Activated CD8-positive, alpha-beta T cell treated with anti-CD3 and anti-CD28 coated beads, Interleukin-2, amount 10 ng/mL, durations not matched to agents 7 days and 5 days (primary cell): ENCODE measurements at places on chromosomes 13 and 19.

- peaks cover 17% of the 10 kb centered on the region for H3K4me1 ChIP-seq
- peak overlapping the region; percentile 54 for H3K27ac ChIP-seq
- peaks cover 14% of the 10 kb centered on the region for H3K27me3 ChIP-seq
- no peaks in the 10 kb centered on the region for H3K36me3 ChIP-seq
- DNase-seq = peak; percentile 51
Measured at GRCh38 chr19:54248016-54248601, 5.5 kb upstream of the LILRA6 start.

DNA sequence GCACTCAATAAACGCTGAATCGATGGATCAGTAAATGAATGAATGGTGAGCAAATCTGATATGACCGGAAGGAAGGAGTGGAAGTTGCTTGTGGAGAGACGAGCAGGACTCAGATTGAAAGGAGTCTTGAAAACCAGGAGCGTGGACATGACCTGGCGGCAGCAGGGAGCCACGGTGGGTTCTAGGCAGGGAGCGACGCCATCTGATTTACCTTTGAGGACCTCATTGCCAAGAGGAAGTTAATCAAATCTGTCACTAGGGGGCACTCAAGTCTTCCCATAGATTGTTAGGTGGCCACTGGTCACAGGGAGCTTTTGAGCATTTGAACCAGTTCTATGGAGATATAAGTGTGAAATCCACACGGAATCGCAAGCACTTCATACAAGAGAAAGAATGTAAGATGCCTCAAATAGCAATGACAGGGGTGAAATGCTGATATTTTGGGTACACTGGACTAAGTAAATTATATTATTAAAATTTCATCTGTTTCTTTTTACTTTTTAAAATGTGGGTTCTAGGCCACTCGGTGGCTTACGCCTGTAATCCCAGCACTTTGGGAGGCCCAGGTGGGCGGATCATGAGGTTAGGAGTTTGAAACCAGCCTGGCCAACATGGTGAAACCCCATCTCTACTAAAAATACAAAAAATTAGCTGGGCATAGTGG is 9.2 kb upstream of the FBN3 start:
- peaks cover 8% of the 10 kb centered on the region for H3K4me1 ChIP-seq
- no peaks in the 10 kb centered on the region for H3K36me3 ChIP-seq
- peak; percentile 73 for DNase-seq
- H3K27me3 ChIP-seq = peaks cover 13% of the 10 kb centered on the region
- no peak overlapping the region for H3K27ac ChIP-seq

- H3K27ac ChIP-seq = no peak overlapping the region
- no peaks in the 10 kb centered on the region for H3K4me1 ChIP-seq
- no peaks in the 10 kb centered on the region for H3K36me3 ChIP-seq
- no peak for DNase-seq
Measured at GRCh38 chr13:91459485-91459884, 61.1 kb downstream of the GPC5 start.

DNA sequence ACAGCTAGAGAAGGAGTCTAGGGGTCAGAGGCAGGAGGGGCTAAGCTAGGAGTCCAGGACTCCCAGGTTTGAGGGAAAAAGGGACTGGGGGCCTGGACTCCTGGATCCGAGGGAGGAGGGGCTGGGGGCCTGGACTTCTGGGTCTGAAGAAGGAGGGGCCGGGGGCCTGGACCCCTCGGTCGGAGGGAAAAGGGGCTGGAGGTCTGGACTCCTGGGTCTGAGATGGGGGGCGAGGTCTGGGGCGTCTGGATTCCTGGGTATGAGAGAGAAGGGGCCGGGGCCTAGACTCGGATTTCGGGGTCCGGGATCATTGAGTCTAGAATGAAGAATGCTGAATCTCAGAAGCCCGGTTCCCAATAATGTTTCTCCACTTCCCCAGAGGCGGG is 18.5 kb downstream of the BRSK1 start:
- DNase-seq = no peak
- H3K27me3 ChIP-seq = peaks cover 3% of the 10 kb centered on the region
- H3K36me3 ChIP-seq = peaks cover 12% of the 10 kb centered on the region
- peak overlapping the region; percentile 80 for H3K4me3 ChIP-seq
- H3K27ac ChIP-seq = peak overlapping the region; percentile 89

GRCh38 chr13:57784633-57785032 is 153.1 kb downstream of the PCDH17 start:
- no peaks in the 10 kb centered on the region for H3K4me1 ChIP-seq
- H3K27me3 ChIP-seq = no peaks in the 10 kb centered on the region
- H3K4me3 ChIP-seq = no peak overlapping the region
- no peak overlapping the region for H3K27ac ChIP-seq
- H3K36me3 ChIP-seq = no peaks in the 10 kb centered on the region

GRCh38 chr13:76472916-76473315 is 413.3 kb downstream of the KCTD12 start:
- H3K27me3 ChIP-seq = peaks cover 5% of the 10 kb centered on the region
- no peaks in the 10 kb centered on the region for H3K4me1 ChIP-seq
- no peak overlapping the region for H3K27ac ChIP-seq
- H3K36me3 ChIP-seq = no peaks in the 10 kb centered on the region

GRCh38 chr13:89748716-89749115 is 1598.8 kb upstream of the MIR17HG start:
- H3K27me3 ChIP-seq = no peaks in the 10 kb centered on the region
- no peak overlapping the region for H3K27ac ChIP-seq
- H3K4me1 ChIP-seq = no peaks in the 10 kb centered on the region
- DNase-seq = no peak

DNA sequence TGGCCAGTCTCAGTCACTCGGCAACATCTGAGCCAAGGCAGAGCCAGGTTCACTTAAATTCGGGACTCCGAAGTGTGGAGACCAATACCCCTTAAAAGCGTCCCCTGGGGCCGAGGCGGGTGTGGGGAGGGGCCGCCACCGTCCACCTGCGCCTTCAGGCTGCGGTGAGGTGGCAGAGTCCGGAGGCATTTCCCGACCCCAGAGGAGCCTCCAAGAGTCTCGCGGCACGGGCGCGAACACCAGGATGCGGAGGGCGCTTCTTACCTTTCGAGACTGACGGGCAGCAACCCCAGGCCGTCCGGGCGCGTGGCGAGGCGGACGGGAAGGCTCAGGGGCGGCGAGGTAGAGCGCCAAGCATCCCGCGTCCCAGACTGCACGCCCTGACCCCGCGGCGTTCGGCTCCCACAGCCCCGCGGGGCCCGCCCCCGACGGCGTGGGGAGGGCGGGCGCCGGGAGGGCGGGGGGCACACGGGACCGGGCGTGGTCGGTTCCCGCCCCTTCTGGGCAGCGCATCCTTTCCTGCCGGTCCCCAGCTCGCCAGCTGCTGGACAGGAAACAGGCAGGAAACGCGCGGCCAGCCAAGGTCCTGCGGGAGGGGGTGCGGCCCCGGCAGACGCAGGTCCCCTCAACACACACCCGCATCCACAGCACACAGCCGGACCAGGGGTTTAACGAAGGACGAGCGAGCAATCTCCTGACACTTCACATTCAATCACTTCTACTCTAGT is at the start of gene THSD1:
THSD1 (minus strand) TSS at position 406 of the 728 bp plus-strand sequence. CDS start 3,572 bp downstream, outside the sequence.
- H3K27me3 ChIP-seq = peaks cover 20% of the 10 kb centered on the region
- H3K36me3 ChIP-seq = no peaks in the 10 kb centered on the region
- peaks cover 24% of the 10 kb centered on the region for H3K4me1 ChIP-seq

- H3K27ac ChIP-seq = no peak overlapping the region
- peaks cover 8% of the 10 kb centered on the region for H3K27me3 ChIP-seq
- no peak for DNase-seq
- peak overlapping the region; percentile 45 for H3K4me3 ChIP-seq
- H3K4me1 ChIP-seq = peaks cover 2% of the 10 kb centered on the region
Measured at GRCh38 chr19:1567116-1567847, 843 bp downstream of the MEX3D start.

- no peak overlapping the region for H3K4me3 ChIP-seq
- H3K27me3 ChIP-seq = peaks cover 66% of the 10 kb centered on the region
- DNase-seq = no peak
- no peaks in the 10 kb centered on the region for H3K36me3 ChIP-seq
Measured at GRCh38 chr19:47026889-47027288, 7.3 kb downstream of the NPAS1 start.

DNA sequence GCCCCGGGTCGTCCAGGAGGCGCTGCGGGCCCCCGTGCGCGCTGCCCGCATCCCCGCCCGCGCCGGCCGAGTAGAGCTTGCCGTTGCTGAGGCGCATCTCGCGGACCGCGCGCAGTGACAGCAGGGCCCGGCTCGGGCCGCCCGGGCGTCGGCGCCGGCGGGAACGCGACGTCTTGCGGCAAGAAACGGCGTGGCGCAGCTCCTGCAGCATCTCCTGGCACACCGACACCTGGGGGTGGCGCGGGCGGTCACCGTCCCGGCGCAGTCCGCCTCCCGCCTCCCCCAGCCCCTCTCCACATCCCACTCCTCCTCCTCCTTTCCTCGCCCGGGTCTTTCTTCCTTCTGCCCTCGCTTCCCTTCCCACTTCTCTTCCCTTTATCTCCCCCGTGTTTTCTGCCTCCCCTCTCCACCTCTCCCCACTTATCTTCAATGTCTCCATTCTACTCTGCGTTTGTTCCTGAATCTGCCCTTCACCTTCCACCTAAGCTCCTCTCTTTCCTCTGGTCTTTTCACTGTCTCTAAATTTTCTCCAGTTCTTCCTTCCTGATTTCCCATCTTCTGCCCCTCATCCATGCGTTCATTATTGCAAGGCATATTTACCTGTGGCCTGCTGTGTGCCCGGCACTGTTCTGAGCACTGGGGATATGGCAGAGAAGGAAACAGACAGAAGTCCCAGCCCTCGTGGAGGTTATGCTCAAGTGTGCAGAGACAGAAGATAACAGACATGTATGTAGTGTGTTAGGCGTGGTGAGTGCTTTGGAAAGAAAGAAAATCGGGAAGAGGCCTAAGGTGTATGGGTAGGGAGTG is 5.2 kb upstream of the ATP1A3 start:
- peaks cover 35% of the 10 kb centered on the region for H3K4me1 ChIP-seq
- no peak overlapping the region for H3K27ac ChIP-seq
- H3K36me3 ChIP-seq = no peaks in the 10 kb centered on the region
- no peak for DNase-seq
- H3K27me3 ChIP-seq = peaks cover 72% of the 10 kb centered on the region

- peaks cover 31% of the 10 kb centered on the region for H3K36me3 ChIP-seq
- H3K4me1 ChIP-seq = peaks cover 8% of the 10 kb centered on the region
- no peaks in the 10 kb centered on the region for H3K27me3 ChIP-seq
Measured at GRCh38 chr19:15402411-15403150, 16.2 kb downstream of the AKAP8L start.

- DNase-seq = no peak
- H3K36me3 ChIP-seq = no peaks in the 10 kb centered on the region
- no peaks in the 10 kb centered on the region for H3K4me1 ChIP-seq
- no peak overlapping the region for H3K4me3 ChIP-seq
- no peaks in the 10 kb centered on the region for H3K27me3 ChIP-seq
Measured at GRCh38 chr13:111472559-111473460, 152.4 kb downstream of the TEX29 start.

DNA sequence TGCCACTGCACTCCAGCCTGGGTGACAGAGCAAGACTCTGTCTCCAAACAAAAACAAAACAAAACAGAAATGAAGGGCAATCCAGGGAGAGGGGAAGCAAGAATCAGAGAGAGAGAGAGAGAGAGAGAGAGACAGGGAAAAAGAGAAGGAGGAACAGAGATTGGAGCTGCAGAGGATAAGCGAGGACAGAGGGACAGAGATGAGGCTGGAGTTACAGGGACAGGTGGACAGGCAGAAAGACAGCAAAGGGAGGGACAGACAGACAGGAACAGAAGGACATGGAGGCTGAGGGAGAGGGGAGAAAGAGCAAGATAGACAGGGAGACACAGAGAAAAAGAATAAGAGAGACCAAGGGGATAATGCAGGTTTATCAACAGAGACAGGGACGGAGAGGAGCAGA is 1.3 kb upstream of the CRX start:
- no peak overlapping the region for H3K27ac ChIP-seq
- no peaks in the 10 kb centered on the region for H3K36me3 ChIP-seq
- H3K4me3 ChIP-seq = no peak overlapping the region
- H3K4me1 ChIP-seq = no peaks in the 10 kb centered on the region

GRCh38 chr19:1551068-1552040 is 16.8 kb downstream of the MEX3D start:
- DNase-seq = no peak
- H3K36me3 ChIP-seq = no peaks in the 10 kb centered on the region
- no peak overlapping the region for H3K4me3 ChIP-seq

DNA sequence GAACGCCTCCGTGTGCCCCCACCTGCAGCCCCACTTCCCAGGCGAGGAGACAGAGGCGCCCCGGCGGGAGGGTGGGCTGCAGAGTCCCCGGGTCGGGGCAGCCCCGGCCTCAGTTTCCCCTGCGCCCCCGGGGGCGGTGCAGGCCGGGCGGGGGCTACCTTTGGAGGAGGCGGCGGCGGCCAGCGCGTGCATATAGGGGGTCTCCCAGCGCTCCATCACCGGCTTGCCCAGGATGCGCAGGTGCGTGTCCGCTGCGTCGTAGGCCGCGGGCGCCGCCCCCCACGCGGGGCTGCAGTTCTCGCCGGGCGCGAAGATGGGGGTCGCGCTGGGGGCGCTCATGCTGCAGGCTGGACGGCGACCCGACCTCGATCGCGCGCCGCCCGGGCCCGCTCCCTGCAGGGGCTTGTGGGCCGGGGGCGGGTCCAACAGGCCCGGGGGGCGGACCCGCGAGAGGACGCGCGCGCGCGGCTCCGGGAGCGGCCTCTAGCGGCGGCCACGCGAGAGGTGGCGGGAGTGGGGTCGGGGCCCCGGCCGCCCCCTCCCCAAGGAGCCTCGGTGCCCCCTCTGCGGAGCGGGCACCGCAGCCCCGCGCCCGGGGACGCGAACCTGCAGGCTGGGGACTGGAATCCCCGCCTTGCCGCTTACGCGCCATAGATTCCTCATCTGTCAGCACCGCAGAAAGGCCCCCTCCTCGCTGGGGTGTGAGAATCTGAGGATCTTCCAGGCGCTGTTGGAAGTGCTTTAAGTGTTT is at the start of gene GAMT:
GAMT (minus strand) TSS at position 405 of the 751 bp plus-strand sequence; CDS start at position 339, 66 bp downstream.
- peak; percentile 61 for DNase-seq
- peaks cover 17% of the 10 kb centered on the region for H3K4me1 ChIP-seq
- H3K27ac ChIP-seq = no peak within 1 kb of the TSS
- peak within 1 kb of the TSS; percentile 66 for H3K4me3 ChIP-seq
- H3K27me3 ChIP-seq = peaks cover 5% of the 10 kb centered on the region

DNA sequence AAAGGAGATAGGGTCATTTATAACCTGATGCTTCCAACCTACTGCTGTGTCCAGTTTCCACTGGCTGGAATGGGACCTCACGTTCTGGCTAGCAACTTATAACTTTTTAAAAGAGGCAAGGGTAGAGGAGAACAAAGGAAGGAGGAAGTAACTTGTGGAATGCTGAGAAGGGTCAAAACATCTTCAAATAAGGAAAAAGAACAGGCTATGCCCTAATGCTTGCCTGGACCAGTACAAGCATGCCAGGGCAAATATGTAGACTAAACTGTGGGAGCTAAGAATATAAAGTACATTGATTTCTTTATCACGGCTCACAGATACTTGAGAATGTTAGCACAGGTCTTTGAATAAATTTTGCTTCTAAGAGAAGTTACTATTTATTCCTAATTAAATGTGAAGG is 1.5 kb upstream of the ZNF561 start:
- H3K4me1 ChIP-seq = peaks cover 21% of the 10 kb centered on the region
- no peaks in the 10 kb centered on the region for H3K27me3 ChIP-seq
- no peak for DNase-seq
- H3K27ac ChIP-seq = peak overlapping the region; percentile 3
- peaks cover 33% of the 10 kb centered on the region for H3K36me3 ChIP-seq

GRCh38 chr13:82947191-82947621 is 935.1 kb downstream of the SLITRK1 start:
- H3K27me3 ChIP-seq = no peaks in the 10 kb centered on the region
- no peaks in the 10 kb centered on the region for H3K4me1 ChIP-seq
- H3K4me3 ChIP-seq = no peak overlapping the region
- DNase-seq = no peak
- H3K36me3 ChIP-seq = no peaks in the 10 kb centered on the region
